ENCODE measurements at places on chromosomes 2 and 18.

DNA sequence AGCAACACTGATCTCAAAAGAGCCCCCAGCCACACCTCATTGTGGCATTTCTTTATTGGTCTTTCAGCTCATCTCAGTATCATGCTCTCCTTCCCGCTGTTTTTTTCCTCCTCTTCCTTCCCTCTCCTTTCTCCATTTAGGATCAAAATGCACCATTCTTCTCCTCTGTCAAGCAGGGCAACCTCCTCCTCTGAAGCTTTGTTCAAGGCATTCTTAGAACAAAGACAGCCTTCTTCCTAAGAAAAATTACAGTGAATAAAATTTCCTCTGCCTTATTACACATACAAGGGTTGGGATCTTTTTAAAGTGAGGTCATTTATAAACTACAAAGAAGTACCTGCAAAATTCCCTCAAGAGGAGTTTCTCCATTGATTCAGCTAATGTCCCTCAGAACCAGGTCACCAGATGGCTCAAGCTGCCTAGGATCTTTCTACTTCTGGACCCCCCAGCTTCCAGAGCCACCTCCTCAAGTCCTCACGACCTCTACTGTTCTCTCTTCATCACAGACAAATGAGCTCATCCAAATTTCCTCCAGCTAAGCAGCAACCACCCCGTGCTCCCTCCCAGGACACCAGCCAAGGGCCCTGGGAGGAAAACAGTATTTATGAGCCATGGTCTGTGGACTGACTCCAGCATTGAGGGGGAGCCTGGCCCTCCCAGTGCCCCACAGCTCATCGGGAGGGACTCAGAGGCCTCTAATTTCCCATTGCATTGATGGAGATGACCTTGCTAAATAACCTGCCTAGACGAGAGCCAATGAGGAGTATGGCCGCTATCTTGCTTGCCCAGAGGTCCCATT, 18.0 kb downstream of the SFXN5 start:
- no peak for DNase-seq

DNA sequence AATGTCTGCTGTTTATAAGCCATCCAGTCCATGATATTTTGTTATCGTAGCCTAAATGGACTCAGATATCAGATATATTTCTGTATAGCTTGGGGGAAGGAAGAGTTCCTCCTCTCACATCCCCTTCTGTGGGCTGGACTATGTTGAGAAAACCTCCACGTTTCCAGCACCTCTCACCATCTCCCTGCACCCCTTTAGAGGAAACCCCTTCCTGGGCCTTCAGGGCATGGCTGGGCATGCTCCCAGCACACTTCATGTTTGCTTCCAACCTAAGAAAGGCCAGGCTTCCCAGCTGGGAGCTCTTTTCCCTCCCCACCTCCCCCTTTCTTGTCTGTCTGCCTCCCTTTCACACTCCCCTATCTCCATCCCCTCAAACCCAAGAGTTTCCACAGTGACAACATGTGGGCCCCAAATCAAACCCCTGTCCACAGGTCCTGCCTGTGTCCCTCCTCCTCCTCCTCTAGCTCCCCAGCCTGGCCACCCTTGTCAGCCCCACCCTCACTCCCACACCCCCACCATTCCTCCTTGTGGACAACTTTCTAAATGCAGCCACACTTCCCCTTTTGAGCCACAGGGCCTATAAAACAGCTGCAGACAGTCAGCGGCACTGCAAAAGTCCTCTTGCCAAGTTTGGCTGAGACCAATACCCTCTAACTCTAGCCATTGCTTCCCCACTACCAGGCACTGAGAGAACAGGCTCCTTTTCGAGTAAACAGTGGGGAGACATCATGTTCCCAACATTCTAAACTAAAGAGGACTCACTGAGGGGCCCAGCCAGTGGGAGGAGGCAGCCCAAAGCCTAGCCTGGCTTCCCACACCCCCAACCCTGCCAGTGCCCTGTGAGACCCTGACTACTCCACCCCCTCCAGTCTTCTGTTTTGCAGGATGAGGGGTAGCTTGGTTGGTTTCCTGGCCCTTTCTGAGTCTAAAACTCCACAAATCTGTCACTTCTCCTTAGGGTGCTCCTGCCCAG, 120.5 kb downstream of the ZFP36L2 start:
- no peak for DNase-seq

GRCh38 chr2:151730262-151730975, 3.9 kb downstream of the NEB start:
- DNase-seq: no peak

GRCh38 chr18:9884532-9885140, 1.1 kb upstream of the TXNDC2 start:
- DNase-seq: no peak

- no peak for DNase-seq
Measured at GRCh38 chr18:13577091-13577697, 149.2 kb downstream of the FAM210A start.

DNA sequence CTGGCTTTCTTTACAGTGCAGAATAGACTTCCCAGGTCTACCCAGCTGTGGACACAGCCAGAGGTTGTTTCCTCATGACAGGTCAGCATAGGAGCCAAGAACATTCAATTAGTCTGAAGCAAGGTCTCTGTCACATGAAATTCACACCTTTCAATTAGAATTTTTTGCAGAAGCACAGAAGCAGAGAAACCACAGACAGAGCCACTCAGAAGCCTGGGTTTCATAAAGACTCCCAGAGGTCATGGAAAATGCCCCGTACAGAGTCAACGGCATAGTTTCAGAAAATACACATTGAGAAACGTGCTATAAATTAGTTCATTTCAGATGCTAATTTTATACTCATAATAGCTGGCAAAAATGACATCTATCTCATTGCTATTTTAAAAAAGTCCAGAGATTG, 87.0 kb upstream of the TMEM200C start:
- DNase-seq: no peak

- no peak for DNase-seq
Measured at GRCh38 chr2:113784823-113785744, 28.6 kb upstream of the SLC35F5 start.
